PC-3 (cell line): ENCODE measurements at places on chromosomes 7 and 10. TPM values are rescaled to one million over a fixed set of nuclear protein-coding genes. Genes with fewer than 3 reads are reported as not detected.

DNA sequence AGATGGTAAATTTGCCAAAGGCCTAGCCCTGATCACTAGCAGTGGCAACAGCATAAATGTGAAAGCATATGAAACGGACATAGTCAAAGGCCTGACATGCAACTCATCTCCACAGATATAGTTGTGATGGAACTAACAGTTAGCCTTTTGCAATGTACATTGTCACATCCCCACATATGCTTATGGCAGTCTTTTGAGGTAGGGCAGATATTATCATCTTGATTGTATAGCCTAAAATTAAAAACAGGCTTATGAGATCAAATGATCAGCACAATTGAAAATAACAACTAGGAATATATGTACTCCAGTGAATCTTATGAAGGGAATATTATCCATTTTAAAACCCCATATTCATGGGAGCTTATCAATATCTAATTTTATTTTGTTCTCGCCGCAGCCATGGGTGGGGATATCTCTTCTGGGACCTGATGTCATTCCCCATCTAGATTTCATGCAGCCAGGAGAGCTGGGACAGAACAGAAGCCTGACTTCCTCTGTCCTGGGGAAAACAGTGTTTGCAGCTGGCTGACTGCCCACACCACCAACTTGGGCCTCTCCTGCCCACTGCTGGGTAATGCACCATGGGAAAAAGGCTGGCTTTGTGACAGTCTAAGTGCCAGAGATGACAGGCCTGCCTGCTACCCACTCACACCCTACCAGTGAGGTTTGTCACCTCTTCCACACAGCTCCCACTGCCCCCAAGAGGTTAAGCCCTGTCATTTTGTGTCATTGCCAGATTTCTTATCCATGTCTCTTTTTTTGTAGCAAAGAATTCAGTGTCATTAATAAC, 180.2 kb upstream of the FZD1 start:
- no peak overlapping the region for H3K4me3 ChIP-seq
- H3K36me3 ChIP-seq: no peaks in the 10 kb centered on the region
- no peak overlapping the region for H3K27ac ChIP-seq

DNA sequence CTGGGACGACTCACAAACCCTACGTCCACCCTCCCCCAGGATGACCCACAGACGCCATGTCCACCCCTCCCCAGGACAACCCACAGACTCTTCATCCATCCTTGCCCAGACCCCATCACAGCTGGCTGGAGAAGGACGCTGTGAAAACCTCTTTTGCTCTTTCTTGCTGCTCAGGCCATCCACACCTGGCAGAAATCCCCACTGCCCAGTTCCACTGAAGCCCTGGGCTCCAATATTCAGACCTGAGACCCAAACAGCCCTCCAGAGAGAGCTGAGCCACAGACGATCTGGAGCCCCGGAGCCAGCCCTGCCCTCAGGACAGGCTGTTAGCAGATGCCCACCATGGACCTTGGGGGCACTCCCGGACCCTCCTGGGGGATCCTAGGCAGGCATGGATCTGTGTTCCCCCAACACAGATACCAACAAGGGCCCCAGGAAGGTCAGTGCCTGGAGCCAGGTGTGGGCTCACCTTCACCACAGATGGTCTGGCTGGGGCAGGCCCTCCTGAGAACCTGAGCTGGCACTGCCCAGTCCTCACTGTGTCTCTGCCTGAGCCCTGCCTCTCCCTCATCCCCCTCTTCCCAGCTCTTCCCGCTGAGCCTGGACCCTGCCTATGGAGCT, 226.2 kb downstream of the PTPRN2 start:
- H3K36me3 ChIP-seq: no peaks in the 10 kb centered on the region
- no peaks in the 10 kb centered on the region for H3K27me3 ChIP-seq
- H3K4me3 ChIP-seq: no peak overlapping the region
- H3K4me1 ChIP-seq: no peaks in the 10 kb centered on the region

- DNase-seq: no peak
- no peaks in the 10 kb centered on the region for H3K27me3 ChIP-seq
- H3K27ac ChIP-seq: no peak overlapping the region
- H3K4me1 ChIP-seq: no peaks in the 10 kb centered on the region
- H3K4me3 ChIP-seq: no peak overlapping the region
- H3K36me3 ChIP-seq: no peaks in the 10 kb centered on the region
Measured at GRCh38 chr10:31126593-31126992, 94.9 kb upstream of the ZNF438 start.

The NKX6-2 gene
- total RNA-seq: not detected in 2 replicates

The ATP5F1C gene
- 167 and 177 TPM in 2 replicates for total RNA-seq
